Stimulated activated CD4-positive, alpha-beta T cell treated with anti-CD3 and anti-CD28 coated beads, TNF-alpha, amount 100 ng/mL, for 48 hours (primary cell): ENCODE measurements at places on chromosomes 12 and 14.

- no peak for DNase-seq
Measured at GRCh38 chr12:100800723-100801122, 6.1 kb downstream of the ANO4 start.

GRCh38 chr12:109925185-109925840 is 25.2 kb downstream of the TCHP start:
- DNase-seq: no peak

GRCh38 chr12:107091381-107091780 is 2.0 kb downstream of the CRY1 start:
- no peak for DNase-seq

GRCh38 chr14:96737881-96738280 is 59.3 kb upstream of the VRK1 start:
- no peak for DNase-seq

DNA sequence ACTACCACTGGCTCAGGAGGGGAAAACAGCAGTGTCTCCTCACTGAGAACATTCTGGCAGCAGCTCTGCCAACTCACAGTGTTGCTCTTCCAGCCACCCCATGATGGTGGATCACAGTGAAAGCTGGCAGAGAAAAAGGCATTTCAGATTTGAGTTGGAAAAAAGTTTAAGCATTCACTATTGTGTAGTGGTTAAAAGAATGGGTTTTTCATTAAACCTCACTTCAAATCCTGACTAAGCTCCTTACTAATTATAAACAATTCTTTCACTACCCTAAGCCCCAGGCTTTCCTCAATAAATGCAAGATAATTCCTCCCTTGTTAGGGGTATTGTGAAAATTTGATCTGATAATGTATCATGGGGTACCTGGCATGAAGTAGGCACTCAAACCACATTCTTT is 518.1 kb downstream of the SNAPC1 start:
- DNase-seq: no peak

GRCh38 chr14:65179918-65180724 is 77.8 kb upstream of the MAX start:
- DNase-seq: peak; percentile 25

DNA sequence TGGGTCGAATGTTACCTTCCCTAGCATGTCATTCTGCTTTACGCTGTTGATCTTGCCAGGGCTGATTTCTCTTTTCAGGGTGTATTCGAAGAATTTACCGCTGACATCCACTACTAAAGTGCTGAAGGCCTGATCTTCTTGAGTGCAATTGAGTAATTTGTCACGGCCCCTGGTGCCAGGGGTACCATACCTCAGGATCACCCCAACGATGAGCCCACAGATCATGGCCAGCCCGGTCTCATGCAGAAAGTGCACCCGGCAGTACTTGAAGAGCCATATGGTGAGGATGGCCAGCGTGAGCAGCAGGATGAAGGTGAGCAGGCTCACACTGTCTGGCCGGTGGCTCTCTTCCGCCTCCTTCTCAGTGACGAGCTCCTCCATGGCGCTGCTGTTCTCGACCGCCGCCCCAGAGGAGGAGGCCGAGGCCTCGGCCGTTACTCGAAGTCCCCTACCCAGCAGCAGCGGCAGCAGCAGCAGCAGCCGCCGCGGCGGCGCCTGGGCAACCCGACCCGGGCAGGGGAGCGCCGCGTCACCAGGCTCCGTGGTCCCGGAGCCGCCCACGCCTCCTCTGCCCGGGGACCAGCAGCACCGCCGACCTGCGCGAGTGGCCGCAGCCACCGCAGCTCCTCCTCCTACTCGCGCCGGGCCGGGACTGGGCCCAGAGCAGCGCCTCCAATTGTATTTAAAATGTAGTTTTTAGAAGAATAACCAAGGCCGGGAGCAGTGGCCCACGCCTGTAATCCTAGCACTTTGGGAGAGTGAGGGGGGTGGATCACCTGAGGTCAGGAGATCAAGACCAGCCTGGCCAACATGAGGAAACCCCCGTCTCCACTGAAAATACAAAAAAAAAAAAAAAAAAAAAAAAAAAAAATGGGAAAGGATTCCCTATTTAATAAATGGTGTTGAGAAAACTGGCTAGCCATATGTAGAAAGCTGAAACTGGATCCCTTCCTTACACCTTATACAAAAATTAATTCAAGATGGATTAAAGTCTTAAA is 58.5 kb upstream of the TMPO start:
- no peak for DNase-seq

DNA sequence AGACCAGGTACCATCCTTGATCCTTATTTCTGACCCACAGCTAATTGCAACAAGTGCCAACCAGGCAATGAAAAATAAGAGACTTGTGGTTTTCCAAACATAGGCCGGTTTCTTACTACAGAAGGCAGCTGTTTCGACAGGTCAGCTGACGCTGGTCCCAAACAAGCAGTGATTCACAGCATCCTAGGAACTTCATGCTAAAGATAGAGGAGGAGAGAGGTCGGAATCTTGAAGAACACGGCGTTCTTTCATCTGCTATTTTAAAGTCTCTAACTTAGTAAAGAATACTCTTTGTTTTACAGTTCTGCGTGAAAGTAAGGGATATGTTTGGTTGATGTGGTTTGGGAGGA is 28.1 kb upstream of the ADGRD1 start:
- DNase-seq: no peak
